ENCODE measurements at places on chromosomes 1 and 21.
A peak's percentile ranks its signal among the peaks of the same experiment; 100 is the strongest.

DNA sequence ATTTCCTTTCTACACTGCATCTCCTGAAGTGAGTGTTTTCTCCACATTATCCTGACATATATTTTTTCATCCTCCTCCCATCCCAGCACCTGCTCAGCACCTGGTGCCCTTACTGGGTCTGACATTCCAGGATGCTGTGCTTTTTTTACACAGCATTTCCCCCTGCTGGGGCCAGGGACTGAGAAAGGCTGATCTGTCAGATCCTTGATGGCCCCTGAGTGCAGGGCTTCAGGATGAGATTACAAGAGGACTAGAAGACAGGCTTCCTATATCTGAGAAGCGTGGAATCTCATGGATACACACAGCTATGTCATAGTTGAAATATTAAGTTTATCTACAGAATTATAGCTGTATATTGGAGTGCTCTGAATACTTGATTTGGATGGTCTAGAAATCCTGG is 24.4 kb downstream of the RCAN1 start:
- DNase-seq = no peak

GRCh38 chr1:220203816-220204215 is 68.4 kb downstream of the RAB3GAP2 start:
- DNase-seq = no peak

DNA sequence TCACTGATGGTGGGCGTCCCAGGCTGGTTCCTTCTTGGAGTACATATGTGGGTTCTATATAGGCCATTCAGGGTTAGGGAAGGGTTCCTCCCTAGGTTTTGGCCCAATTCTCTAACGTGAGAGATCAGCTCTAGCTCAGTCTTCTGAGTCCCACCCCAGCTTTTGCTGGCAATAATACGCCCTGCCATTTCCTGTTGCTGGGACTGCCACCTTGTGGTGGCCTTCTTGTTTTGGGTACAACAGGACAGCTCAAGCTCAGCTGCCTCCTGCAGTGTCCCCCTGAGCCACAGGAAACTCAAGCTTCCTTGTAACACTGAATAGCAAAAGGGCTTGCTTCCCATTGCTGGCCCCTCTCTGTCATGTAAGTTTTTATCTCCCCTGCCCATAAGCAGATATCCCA is 77.8 kb downstream of the BACH1 start:
- DNase-seq = peak; percentile 79

DNA sequence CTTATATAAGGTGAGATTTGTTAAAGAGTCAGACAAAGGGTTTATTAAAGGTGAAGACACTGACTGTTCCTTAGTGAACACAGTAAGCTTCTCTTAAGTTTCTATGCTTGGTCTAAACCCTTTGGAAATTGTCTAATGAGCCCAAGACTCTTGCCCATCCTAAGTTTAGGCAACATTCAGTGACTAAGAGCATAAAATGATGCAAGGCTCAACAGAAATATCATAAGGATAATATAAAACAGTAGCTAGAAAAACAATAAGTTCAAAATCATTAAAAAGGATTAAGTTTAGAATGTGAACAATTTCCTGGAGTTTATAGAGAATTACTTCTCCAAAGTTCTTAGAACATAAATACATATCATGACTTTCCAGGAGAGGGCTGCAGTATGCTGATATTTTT is 108.9 kb upstream of the PDC start:
- DNase-seq = no peak

DNA sequence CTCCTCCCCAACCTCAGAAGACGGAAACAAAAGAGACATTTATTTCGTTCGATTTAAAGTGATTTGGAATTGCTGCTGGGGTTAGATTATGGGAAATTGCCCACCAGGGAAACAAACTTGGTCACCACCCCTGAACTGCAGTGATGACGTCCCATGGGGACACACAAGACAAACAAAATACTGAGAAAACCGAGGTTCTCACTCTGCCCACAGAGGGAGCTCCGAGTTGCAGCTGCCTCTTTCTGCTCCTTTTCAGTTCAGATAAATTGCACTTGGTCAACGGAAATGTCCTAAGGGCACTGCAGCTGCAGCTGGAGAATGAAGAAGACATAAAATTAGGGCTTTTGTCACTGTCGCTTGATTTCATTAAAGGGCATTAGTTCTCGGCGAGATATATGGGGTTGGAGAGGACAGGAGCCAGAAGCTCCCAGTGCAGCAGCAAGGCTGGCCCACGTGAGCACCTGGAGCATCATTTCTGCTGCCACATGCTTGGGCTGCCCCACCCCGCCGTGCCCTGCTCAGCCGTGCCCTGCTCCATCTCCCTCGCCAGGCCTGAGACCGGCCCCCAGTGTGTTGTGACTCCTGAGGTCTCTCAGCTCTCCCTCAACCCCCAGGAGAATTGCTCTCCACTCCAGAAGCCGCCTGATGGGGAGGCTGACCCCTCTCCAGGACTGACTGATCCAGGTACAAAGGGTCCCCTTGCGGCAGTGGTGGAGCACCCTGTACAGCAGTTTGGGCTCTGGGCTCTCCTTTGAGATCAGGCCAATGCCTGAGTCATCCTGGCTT is 231.7 kb upstream of the AJAP1 start:
- DNase-seq = peak; percentile 24

DNA sequence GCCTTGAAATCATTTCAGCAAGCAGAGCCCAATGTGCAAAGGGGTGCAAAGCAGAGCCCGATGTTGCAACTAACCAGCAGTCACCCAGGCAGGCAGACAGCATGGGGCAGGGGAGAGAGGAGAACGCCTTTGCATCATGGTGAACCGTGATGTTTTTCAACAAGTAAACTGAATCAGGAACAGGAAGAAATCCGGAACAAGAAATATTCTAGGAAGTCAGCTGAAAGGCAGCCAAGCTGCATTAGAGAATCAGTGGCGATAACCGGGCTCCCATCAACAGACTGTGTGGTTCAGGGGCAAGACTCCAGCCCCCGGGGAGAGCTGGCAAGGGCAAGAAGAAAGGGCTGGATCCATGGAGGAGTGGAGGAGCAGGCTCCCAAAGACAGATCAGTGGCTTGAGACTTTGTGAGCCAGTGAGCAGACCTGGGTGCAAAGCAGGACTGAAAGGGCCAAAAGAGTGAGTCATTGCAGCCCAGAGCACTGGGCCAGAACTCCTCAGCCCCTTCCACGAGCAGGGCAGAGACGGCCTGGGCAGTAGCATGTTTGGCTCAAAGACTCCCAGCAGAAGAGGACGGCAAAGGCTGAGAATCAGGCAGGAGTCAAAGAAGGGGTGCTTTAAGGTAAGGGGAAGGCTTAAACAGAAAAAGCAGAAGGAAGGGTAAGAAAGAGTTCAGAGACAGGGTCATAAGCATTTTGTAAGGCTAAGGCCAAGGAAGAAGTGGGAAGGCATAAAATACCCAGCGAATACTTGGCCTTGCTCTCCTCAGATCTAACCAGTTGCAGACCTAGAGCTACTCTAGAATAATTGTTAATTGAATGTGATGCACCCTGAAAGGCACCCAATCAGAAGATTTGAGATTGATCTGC is 155.0 kb downstream of the SETD4 start:
- no peak for DNase-seq

Measured in activated effector memory CD4-positive, alpha-beta T cell treated with anti-CD3 and anti-CD28 coated beads, Interleukin-2, amount 50 U/mL, for 16 hours (primary cell).